ENCODE measurements at places on chromosomes 5 and 9. TPM values are rescaled to one million over a fixed set of nuclear protein-coding genes. Genes with fewer than 3 reads are reported as not detected.
A peak's percentile ranks its signal among the peaks of the same experiment; 100 is the strongest.

DNA sequence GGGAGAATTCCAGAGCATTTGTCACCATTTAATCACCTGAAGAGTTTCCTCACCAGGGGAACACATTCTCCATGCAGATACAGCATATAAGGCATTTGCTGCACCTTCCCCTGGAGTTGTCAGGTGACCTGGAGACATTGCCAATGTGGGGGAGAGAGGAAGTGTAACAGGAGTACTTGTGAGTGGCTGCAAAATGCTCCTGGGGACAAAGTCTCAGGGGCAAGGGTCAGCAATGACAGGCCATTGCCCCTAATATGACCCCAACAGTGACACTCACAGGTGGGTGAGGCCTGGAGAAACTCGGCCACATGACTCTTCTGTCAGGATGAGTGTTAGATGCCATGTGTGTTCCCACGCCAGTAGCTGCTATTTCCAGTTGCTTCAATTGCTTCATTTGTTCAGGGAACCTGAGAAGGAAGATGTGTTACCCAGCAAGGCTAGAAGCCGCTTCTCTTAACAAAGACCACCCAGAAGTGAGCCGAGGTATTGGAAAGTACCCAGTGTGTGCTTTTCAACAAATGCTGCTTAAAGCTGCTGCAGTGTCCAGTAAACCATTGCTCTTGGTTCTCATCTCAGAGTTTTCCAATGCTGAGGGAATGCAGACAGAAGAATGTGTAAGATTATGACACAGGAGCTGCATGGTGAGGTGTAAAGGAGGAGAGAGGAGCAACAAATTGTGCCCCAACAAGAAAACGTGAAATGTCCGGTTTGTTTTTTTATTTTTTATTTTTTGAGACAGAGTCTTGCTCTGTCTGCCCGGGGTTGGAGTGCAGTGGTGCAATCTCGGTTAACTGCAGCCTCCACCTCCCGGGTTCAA is 128.2 kb upstream of the SLC44A1 start:
- no peak for DNase-seq

DNA sequence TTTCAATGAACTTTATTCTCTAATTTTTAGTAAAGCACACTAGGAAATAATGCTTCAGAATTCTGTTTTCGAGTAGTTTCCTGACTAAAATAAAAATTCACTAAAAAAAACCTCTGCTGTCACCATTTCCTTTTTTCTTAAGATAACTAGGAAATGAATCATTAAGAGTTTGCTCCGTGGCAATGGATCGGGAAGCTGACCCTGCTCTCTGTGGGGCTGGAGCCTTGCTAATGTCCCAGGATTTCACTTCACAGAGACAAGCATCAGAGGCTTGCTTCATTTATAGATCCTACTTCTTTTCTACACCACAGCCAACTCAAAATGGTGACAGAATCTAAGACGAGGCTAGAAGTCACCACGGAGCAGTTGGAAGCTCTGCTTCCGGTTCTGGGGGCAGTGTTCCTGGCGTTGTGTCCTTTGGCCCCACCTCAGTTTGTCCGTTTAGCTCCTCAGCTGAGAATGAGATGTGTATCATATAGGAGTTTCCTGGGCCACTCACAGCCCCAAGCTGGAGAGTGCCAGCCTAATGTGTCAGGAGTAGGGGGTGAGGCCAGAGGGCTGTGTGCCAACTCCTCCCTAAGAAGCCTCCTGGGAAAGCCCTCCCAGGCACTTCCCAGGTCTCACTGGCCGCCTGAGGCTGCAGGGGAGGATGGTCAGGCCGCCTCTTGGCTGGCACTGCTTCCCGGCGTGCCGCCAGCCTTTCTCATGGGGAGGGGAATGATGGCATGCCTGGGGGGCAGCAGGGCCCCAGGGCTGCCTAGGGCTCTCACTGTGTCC is 19.6 kb downstream of the TENT4A start:
- peak; percentile 39 for DNase-seq

DNA sequence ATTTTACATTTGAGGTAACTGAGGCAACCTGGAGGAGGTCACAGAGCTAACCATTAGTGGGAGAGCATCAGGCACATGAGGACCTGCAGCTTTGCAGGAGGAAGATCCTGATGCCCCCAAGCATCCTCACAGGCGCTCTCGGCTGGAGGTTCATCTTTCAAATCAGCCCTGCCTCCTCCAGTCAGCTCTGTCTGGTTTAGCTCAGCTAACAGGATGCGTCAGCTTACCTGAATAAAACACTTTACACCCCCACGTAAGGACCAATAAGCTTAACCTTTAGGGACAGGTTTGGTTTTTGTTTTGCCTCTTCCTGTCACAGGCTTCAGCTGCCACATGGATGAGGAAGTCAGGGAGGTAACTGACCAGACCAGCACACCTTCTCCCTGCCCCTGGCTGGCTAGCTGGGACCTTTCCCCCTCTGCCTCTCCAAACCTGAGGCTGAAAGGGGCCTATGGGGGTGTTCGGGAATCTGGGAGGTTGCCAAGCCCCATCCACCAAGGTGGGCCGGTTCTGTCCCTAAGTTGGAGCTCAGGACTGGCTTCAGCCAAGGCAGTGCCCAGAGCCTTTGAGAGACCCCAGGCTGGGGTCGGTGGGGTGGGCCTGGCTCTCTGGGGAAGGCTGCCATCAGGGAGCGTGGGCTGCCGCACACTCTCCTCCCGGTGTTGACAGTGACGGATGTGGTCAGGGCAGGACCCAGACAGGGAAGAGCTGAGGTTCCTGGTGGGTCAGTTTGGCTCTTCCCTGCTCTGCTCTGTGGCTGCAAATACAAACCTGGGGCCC is 20.0 kb upstream of the FCN1 start:
- no peak for DNase-seq

- DNase-seq, result no peak
Measured at GRCh38 chr9:93197670-93198069, 13.7 kb downstream of the WNK2 start.

DNA sequence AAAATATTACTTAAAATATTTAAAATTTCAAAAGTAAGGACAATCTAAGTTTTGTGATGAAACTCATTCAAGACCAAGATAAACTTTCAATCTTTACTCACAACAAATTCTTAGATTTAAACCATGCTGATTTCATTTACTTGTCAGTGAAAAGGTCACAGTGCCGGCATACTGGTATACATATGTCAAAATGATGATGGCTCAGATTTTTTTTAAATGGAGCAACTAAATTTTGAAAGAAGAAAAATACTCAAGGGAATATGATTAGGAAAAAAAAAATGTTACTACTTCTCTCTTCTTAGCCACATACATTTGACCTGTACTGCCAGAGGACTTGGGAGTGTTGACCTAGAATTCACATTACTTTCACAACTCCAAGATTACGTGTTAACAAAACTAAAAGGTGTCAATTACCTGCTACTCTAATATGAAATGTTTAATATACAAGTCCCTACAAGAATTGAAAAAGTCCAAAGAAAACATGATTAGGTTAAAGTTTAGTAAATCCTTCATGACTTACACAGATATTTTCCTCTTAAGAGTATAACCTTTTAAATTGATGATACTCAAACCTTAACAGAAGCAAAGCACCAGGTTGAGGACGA is 4.6 kb downstream of the EFNA5 start:
- DNase-seq, result no peak

GRCh38 chr5:137268646-137269045 is 230.5 kb downstream of the SPOCK1 start:
- no peak for DNase-seq

DNA sequence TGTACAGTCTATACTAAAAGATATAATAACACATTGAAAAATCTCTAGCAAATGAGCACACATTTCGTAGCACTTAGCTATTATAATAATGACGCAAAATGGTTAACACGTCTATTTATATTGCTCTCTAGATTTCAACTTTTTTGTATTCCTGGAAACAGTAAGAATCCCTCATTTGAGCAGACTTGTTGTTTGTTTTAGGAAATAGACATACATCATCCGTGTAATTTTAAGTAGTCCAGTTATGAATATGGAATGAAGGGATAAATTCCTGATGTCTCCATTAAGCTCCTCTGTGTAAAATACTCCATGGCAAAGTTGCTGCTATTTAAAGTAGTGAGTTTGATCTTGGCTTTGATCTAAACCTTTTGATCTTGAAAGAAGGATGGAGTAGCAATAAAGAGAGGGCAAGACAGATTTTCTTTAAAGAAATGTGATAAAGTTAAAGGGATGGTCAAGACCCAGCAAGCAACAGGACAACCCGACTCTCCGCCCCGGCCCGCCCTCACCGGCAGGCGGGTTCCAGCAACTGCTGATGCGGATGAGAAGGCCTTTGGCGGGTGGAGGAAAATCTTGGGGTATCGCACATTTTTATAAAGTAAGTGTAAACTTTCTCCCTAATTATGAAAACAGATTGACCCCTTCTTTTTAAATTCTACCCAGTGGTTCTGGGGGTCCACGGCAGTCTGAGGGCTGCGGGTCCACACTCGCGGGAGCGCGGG is 277.4 kb downstream of the AOPEP start:
- peak; percentile 40 for DNase-seq

GRCh38 chr9:112032009-112032408 is 135.4 kb downstream of the UGCG start:
- DNase-seq, result no peak

GRCh38 chr9:126225611-126226609 is 100.7 kb upstream of the MVB12B start:
- DNase-seq, result no peak

DNA sequence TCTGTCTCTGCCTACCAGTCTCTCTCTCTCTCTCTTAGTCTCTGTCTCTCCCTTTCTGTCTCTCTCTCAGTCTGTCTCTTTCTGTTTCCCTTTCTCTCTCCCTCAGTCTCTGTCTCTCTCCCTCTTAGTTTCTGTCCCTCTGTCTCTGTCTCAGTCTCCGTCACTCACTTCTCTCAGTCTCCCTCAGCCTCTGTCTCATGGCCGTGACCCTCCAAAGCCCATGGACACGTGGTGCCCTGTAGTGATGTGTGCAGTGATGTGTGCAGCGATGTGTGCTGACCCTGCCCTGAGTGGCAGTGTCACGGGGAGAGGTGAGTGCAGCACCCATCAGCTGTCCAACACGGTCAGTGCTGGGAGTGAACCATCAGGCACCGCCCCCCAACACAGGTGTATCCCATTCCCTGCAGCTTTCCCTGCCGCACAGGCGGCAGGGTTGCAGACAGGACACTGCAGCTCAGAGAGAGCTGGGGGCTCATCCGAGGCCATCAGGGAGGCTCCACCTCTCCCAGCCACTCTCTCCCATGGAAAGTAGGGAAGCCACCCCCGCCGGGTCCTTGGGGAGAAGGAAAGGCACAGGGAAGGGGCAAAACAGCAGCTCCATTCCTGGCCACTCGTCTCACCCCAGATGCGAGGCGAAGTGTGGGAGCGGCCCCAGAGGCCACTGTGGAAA is 794 bp upstream of the LRRC14B start:
- no peak for DNase-seq

DNA sequence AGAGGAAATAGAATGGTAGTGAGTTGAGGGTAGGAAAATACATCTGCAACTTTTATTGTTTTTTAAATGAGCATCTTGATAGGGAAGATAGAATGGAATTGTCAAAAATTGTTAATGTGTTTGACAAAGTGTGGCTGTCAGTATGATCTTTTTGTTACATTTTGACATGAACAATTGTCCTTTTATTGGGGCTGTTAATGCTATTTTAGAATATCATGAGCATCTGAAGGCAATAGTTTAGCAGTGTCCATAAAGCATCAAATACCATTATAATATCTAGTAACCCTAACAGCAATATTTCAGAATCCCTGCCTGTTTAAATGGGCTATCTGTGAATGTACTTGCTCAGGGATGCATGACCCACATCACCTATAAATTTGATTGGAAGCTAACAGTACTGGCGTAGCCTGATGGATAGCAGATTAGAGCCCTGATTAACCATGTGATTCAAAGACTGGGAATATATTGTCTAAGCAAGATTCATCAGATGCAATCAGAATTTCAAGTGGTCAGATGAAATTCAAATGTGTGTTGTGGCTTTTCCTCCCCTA is 37.8 kb downstream of the TLE4 start:
- no peak for DNase-seq

GRCh38 chr5:149608936-149609545 is 27.7 kb downstream of the ARHGEF37 start:
- DNase-seq, result no peak

- DNase-seq, result no peak
Measured at GRCh38 chr9:125654121-125654520, 52.9 kb downstream of the MAPKAP1 start.

DNA sequence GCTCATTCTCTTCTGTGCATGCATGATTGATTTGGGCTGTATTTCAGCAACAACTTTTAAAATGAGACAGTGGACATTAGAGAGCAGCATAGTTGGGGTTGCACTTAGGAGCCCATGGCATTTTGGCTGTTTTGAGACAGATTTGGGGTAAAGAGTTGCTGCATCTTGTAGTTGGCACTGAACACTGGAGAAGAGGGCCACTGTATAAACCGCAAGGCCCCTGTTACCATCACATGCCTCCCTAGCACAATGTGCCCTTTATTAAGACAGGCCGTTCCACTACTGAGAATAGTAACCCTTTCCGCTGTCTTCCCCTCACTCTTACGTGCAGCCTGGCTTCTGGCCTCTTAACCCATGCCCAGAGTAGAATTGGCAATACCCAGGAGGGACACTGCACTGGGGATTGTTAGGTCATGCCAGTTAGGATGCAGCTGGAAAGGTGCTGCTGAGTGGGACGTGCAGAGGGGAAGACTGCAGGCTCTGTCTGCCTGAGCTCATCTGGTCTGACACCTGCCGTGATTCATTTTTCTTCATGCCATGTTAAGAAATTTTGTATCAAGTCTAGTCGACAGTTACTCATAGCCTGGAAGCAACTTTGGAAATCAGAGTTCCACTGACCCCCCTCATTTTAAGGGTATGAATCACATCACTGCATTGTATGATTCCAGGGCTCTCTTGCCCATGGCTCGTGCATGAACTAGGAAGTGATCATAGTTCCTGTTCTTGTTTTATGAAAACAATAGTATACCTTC is 146.9 kb upstream of the DMRT1 start:
- no peak for DNase-seq

DNA sequence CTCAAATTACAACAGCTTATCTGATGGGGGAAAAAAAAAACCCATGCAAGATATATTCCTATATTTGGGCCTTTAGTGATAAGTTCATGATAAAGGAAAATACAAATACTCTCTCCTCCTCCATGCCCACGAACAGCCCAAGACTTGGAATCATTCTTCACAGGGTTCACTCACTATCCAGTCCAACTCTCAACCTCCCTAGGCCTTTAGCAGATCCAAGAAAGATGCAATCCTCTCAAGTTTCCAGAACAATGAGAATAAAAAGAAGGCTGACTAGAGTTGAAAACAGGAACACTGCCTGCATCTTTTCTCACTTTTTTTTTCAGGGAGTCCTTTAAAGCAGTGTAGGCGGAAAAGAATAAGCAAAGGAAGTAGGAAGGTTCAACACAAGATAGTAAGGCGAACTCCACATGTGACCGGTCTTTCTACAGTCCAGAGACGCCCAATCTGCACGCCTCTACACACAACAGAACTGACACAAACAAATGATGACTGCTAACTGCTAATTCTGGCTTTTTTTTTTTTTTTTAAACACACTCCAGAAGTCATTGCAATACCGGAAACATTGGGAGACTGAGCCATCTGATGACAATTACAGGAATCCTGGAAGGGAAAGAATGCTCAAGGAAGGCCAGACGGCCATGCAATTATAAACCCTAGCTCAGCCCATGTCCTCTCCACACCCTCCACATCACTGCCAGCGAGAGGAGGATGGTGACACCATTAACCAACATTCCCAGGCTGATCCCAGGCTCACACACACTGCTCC is 75.4 kb downstream of the BNC2 start:
- DNase-seq, result no peak

The RNF208 gene
- 1.0 TPM for total RNA-seq

The SCGB3A2 gene
- not detected for total RNA-seq

The KIF24 gene
- 0.63 TPM for total RNA-seq

The NKD2 gene
- total RNA-seq, result 1.4 TPM

The SLC4A9 gene
- 0.74 TPM for total RNA-seq

The TMEM232 gene
- total RNA-seq, result 2.1 TPM

The SLCO4C1 gene
- not detected for total RNA-seq

The WDR31 gene
- 0.69 TPM for total RNA-seq

The SLC1A1 gene
- 1.8 TPM for total RNA-seq

Measured in omental fat pad (tissue), 4 donors.